ENCODE measurements at places on chromosomes 16 and 17. TPM values are rescaled to one million over a fixed set of nuclear protein-coding genes. Genes with fewer than 3 reads are reported as not detected.

The KRTAP4-4 gene
- total RNA-seq: not detected

DNA sequence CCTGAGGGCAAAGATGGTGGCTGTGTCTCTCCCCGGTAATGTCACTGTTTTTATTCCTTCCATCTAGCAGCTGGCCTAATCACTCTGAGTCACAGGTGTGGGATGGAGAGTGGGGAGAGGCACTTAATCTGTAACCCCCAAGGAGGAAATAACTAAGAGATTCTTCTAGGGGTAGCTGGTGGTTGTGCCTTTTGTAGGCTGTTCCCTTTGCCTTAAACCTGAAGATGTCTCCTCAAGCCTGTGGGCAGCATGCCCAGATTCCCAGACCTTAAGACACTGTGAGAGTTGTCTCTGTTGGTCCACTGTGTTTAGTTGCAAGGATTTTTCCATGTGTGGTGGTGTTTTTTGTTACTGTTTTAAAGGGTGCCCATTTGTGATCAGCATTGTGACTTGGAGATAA lies 5.5 kb upstream of the RAPGEFL1 start:
- no peak for DNase-seq

DNA sequence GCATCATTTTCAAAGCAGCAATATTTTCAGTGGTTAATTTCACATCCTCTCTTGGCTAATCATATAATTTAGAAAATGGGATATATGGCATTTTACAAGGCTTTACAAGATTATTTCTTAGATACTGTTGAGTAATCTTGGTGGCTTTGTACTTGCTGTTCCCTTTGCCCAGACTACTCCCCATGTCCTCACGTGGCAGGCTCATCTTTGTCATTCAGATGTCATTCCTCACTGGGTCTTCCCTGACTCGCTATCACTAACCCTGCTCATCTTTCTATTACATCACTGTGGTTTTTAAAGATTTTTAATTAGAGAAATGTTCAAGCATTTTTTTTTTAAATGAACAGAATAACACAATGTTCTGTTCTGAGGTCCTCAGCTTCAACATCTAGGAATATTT lies 240.0 kb upstream of the IRX5 start:
- DNase-seq: peak; percentile 28

GRCh38 chr16:67055712-67056487 lies 27.0 kb downstream of the CBFB start:
- DNase-seq: no peak

The FCSK gene
- 13.7 TPM for total RNA-seq

The LPO gene
- total RNA-seq: not detected

DNA sequence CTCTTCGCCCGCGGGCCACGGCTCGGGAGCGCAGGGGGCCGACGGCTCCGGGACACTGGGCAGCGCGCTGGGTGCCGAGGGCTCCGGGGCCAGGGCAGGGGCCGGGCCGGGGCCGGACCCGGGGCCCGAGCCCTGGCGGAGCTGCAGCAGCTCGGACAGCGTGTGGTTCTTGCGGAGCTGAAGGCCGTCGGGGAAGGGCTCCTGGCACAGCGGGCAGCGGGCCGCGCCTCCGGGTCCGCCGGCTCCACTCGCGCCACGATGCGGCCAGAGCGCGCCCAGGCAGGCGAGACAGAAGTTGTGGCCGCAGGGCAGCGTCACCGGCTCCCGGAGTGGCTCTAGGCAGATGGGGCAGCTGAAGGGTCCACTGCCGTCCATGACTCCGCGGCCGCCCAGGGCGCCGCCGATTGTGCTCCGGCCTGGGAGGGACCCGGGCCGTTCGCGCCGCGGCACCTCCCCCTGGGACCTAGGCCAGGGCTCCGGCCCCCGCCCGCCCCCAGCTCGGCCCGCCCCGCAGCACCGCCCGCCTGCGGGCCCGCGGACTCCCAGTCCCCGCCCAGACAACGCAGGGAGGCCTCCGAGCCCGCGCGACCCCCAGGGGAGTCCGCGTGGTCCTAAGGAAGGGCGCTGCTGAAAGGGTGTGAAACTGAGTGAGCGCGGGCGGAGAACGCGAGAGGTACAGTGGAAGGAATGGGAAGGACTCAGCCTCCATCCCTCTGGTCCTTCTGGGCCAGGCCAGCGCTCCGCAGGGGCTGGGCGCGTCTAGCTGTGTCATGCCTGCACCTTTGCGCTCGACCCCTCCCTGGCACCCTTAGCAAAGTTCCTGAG lies at the start of gene TRIM47:
TSS of gene TRIM47 (minus strand) at position 408 of the 825 bp plus-strand sequence. CDS start at position 375, 33 bp downstream.
- DNase-seq: peak; percentile 86

The CLEC18C gene
- 0.35 TPM for total RNA-seq

- DNase-seq: peak; percentile 51
Measured at GRCh38 chr17:81807839-81808238, 3.9 kb downstream of the GCGR start.

GRCh38 chr16:946048-946395 lies 24.8 kb downstream of the LMF1 start:
- no peak for DNase-seq

GRCh38 chr16:55641430-55642056 lies 14.2 kb upstream of the SLC6A2 start:
- DNase-seq: no peak

DNA sequence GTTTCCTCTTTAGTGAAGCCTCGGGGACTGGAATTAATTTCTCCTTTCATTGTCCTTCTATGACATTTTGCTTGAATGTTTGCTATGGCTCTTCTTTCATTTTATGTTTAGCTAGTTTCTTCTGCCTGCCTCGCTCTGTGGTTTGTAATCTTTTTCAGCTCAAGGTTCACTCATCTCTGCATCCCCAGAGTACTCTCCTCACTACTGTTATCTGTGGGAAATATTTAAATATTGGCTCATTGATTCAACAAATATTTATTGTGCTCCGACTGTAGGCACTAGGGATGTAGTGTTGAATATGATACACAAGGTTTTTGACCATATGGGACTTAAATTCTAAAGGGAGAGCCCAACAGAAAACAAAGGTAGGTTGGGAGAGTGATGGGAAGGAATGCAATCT lies 195.9 kb downstream of the PHKB start:
- no peak for DNase-seq

DNA sequence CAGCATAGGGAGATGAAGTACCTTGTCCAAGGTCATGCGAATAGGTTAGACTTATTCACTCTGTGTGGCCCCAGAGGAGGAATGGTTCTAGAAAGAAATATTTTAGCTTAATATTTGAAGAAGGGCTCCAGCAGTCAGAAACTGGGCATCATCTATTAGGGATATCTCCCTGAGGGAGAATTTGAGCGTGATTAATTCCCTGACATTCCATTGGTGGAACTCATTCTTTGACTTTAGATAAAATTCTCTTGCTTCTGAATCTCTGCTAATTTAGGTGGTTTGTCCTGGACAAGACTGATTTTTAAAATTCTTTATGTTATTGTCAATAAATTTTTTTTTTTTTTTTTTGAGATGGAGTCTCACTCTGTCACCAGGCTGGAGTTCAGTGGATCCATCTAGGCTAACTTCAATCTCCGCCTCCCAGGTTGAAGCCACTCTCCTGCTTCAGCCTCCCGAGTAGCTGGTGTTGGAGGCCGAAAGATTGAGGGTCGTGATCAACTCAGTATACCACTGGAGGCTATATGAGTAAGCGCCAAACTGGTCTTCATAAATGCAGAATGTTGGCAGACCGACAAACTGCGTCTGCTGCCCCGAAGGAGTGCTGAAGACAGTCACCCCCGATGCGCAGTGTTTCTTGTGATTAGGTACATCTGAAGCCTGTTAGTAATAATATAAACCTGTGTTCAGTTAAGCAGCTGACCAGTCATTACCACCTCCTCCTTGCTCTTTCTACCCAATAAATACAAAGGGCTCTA lies 267.9 kb upstream of the HSBP1 start:
- no peak for DNase-seq

DNA sequence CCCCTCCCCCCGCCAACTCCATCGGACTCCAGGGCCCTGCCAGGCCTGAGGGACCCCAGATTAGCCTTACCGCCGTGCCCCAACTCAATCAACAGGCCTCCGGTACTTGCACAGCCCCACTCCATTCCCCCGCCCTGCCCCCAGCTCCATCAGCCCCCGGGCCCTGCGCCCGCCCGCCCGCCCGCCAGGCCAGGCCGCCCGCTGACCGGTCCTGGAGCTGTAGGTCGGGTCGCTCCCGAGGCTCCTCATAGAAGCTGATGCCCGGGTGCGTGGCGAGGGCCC lies 308 bp downstream of the GTF3C1 start:
- DNase-seq: peak; percentile 86

GRCh38 chr17:58332778-58333735 lies 4.5 kb upstream of the TSPOAP1 start:
- DNase-seq: peak; percentile 48

DNA sequence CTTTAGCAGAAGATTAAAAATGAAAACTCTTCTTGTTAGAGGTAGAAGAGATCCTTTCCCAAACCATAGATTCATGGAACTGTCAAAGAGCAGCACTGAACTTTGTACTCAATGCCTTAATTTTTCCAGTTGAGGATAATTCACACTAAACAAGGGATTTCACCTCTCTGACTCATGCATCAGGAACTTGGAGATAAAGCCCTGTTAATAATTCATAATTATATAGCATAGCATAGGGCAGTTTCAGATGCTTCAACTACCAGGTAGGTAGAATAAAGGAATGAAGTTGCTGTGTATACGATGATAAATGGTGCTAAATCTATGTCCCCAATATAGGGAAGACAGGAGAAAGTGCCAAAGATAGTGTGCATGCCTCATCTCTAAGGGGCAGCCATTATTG lies 450.4 kb downstream of the MAF start:
- no peak for DNase-seq

DNA sequence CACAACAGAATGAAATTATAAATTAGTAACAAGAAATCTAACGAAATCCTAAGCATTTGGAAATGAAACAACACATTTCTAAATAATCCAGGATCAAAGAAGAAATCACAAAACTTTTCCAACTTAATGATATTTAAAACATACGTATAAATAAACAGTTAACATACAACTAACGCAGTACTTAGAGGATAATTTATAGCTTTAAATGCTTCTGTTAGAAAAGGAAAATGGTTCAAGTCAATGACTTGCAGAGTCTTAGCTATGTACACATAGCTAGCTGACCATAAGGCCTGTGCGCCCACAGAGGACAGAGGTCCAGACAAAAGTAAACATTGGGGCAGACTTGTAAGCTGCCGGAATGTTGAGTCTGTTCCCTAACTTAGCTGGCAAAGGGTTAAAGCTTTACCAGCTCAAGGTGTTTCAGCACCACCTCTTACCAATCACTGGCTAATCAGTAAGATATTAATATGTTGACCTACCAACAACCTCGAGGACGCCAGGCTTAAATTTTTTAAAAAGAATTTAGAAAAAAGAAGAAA lies 84.6 kb downstream of the PARN start:
- no peak for DNase-seq

- no peak for DNase-seq
Measured at GRCh38 chr17:41377546-41377945, 4.6 kb downstream of the KRT34 start.

- peak; percentile 88 for DNase-seq
Measured at GRCh38 chr16:49858200-49859124, 2.5 kb upstream of the ZNF423 start.

The FAM83G gene
- 40.6 TPM for total RNA-seq

The HS3ST3A1 gene
- total RNA-seq: 11.5 TPM

GRCh38 chr16:79751471-79752184 lies 151.1 kb upstream of the MAF start:
- no peak for DNase-seq

DNA sequence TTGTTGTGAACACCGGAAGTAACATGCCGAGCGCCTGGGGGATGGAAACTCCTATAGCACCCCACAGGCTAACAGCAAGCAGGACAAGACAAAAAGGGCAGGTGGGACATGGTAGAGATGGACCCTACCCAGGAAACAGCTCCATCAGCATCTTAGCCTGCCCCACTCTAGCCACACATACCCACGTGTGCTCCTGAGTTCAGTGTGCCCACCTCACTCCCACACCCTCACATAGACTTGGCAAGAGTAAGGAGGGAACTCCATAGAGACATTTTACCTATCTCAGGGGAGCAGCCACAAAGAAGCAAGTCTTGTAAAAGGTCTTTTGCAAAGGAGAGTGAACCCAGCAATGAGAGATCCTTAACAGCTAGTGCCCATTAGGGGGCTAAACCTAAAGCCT lies 37.8 kb upstream of the CACNG3 start:
- DNase-seq: no peak

GRCh38 chr17:40511667-40512220 lies 10.3 kb upstream of the TNS4 start:
- no peak for DNase-seq

The NDUFAF8 gene
- 32.6 TPM for total RNA-seq

DNA sequence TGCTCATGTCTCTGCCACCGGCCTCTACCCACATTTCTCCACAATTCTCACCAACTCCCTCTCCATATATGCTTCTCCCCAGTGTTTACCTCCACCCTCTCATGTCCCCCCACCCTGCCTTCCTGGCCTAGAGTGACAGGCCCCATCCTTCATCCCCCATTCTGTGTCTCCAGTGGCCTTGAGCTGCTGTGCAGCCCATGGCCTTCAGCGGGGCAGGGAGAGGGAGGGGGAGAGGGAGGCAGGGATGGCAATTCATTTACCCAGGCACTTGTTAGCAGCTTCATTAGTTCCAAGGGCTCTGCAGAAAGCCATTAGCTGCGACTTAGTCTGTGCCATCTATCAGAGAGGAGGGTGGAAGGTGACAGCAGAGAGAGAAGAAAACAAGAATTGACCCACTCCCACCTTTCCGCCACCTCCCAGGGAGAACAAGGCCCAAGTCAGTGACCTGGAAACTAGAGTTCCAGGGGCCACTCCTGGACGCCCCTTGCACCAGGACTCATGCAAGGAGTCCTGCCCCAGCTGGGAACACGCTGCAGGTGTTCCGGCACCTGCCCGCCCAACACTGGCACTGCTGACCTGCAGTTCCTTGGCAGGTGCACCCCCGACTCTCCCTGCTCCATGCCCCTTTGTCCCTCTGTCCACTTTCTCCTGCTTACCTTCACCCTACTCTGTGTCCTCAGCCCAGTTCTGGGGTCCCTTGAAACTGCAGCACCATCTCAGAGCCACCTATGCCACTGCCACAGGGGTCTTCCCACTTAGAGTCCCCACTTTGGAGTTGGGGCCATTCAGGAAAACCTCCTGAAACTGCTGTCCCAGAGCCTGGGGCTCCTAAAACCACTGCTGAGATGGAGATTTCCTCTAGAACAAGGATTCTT lies 23.5 kb upstream of the PYY start:
- peak; percentile 8 for DNase-seq

- DNase-seq: peak; percentile 73
Measured at GRCh38 chr17:80967404-80967872, 24.2 kb upstream of the CHMP6 start.

DNA sequence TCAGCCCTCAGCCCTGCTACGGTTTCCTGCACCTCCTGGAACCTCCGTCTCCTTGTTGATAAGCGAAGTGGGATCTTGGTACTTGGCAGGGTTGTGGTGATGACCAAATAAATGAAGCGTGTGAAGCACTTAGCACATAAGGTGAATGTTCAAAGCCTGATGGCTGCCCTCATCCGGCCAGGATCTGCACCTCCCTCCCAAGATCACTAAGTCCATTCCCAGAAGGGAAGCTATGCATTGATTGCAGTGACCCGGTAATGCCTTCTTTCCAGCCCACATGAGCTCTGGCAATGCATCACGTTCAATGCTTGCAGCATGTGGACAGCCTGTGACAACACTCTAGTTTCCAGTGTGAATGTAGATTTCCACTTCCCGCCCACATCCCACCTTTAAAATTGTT lies 24.9 kb upstream of the RHOT1 start:
- DNase-seq: no peak

All from H7 (cell line).